Activated T-cell treated with anti-CD3 and anti-CD28 coated beads, Interleukin-2, amount 50 U/mL, for 1 hour (primary cell): ENCODE measurements at places on chromosomes 2 and 18.

GRCh38 chr18:55452123-55452611 lies 135.8 kb downstream of the TCF4 start:
- DNase-seq, result no peak

GRCh38 chr2:99706735-99707134 lies 216.9 kb upstream of the REV1 start:
- no peak for DNase-seq

DNA sequence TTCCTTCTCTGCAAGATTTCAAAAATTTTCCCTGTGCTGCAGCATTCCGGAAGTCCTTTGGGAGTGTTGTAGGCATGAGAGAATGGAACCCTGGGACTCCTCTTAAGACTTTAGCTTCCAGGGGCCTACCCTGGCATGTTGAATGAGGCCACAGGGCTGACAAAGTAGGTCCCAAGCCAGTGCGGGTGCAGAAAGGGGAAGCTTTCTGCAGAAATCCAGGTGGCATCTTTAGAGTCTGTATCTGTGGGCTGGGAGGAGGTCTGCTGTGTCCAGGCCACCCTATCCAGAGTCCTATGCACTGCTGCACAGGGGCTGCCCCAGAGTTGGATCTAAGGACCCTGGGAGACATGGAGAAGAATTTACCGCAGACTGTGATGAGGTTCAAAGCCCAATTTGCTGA lies 1.9 kb upstream of the SIX2 start:
- no peak for DNase-seq

DNA sequence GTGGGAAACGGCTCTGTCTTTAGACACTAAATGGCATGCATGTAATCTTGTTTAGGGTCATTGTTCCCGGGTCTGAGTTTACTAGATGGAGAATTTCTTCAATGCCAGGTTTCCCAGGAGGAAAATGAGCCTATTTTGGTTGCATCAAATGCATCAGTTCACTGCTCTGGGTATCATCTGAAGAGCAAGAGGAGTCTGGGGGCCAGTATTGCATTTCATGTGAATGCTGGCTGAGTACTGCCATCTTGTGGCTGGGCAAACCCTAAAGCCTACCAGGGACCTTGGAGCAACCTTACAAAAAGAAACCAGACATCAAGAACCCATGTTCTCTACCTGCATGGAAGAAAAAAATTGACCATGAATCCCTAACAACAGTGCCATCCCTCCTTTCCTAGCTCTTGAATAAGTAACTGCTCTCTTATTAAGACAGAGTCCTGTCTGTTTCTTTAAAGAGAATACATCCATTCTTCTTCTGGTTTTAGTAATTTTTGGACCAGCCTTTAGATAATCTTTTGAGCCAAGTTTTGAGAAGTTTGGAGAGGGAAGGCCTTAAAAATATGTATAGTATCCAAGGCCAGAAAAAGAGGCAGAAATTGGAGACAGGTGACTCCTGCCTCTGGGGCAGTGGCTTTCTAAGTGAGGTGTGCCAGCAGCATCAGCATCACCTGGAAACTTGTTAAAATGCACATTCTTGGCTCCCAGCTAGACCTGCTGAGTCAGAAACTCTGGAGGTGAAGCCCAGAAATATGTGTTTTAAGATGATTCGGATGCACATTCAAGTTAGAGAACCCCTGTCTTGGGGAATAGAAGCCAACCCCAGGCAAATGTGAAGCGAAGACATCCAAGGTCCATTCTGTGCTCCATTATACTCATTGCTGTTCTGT lies 261.0 kb upstream of the CXCR4 start:
- peak; percentile 77 for DNase-seq

DNA sequence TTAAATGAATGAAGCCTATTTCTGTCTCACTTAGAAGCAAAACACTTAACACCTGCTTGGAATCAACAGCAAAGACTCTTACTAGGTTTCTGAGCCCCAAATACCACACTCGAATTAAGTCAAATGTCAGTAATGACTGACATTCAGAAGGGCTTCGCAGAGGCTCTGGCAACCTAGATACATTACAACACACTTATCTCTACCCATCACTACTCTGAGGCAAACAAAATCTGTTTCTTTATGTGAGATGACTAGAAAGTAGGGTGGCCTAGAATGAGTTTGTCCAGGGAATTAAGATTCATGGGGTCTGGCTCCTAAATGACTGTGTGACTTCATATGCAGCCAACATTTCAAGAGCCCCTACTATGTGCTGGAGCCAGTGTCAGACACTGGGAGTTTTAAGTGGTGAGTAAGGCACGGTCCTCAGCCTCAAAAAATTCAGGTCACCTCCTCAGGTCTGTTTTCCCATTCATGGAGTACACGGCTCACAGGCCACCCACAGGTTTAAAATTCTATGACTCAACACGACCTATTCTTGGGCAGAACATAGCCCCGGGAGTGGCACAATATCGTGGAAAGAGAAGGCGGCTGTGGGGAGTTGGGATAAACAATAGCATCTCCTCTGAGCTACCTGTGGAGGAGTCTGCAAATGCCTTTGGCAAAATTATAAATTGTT lies 150.3 kb upstream of the ZFP36L2 start:
- DNase-seq, result no peak

- DNase-seq, result no peak
Observed at GRCh38 chr2:228767196-228767595, 503.9 kb downstream of the PID1 start.

DNA sequence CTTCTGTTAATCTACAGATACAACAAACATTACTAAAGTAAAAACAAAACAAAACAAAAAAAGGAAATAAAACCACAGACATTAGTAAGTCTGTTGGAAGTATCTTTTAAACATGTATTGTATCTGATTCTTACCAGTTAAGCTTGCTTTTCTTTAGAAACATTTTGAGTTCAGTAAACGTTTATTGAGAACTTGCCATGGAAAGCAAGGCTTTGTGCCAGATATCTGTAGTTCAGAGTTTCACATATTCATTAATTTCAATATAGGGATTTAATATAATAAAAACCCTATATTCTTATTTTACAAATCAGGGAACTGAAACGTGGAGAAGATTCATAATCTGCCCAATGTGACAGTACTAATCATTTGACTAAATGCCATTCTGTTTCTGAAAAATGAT lies 1101.0 kb upstream of the GYPC start:
- no peak for DNase-seq

DNA sequence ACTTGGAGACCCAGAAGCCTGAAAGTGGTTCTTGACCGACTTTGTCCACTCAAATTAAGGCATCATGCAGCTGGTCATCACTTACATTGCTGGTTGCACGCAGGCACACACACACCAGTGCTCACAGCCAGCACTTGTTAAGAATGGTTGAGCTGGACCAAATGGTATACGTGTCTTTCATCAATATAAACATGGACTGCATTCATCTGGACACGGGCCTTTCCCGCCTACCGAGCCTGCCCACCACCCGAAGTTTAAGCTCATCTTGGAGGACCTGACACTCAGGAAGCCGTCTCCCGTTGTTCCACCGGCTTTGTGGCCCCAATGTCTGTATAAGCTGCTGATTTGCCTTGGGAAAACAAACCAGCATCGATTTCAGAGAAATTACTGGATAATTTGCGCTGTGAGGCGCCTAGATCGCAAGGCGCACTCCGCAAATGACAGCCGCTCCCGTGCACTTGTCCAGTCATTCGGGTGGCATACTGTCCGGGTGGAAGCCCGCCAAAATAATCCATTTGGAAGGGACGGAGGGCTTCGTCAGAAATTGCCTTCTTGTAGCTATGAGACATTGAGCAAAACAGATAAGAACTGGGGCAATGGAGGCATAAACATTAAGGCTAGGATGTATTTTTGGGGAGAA lies 40.1 kb upstream of the AKAIN1 start:
- DNase-seq, result no peak

- DNase-seq, result no peak
Observed at GRCh38 chr2:40394597-40394996, 57.3 kb downstream of the SLC8A1 start.

DNA sequence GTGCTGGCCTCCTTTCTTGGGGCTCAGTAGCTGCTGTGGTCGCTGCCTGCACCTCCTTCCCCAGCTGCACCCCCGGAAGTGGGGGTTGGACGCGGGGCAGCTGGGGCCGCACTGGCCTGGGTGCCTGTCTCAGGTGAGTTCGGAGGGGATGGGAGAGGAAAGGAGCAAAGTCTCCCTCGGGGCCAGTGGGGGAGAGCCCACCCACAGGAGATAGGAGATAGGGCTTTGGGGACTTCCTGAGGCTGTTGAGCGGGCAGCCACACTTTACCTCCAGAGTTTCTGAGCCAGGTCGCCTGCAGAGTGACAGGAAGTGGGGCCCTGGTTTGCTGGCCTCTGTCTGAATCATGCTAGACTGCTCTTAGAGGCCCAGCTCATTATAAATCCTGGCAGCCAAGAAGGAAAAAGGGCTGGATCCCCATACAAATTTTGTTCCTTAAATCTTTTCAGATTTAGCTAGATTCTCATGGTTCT lies 8.1 kb downstream of the MBP start:
- DNase-seq, result peak; percentile 53

- DNase-seq, result no peak
Observed at GRCh38 chr2:45011621-45012602, 2.7 kb upstream of the SIX2 start.

GRCh38 chr2:158518084-158518483 lies 61.3 kb downstream of the PKP4 start:
- no peak for DNase-seq

GRCh38 chr2:72114693-72115051 lies 33.0 kb downstream of the CYP26B1 start:
- no peak for DNase-seq

- no peak for DNase-seq
Observed at GRCh38 chr2:144645083-144645778, 125.3 kb upstream of the ZEB2 start.

DNA sequence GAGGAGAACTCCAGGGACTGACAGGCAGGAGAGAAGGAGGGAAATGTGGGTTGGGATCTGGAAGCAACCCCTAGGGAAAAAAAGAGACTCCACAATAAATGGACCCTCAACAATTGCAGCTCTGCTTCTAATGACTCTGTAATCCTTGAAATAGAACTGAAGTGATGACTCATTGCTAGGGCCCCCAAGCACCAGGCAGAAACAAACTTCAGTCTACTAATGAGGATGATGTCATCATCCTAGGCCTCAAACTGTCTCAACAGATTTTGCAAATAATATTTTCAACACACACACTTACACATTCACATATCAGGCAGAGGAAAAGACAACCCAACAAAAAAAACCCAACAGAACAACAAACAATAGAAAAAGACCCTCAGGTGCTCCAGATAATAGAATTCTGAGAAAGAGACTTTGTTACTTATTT lies 143.3 kb downstream of the HDAC4 start:
- DNase-seq, result no peak

- peak; percentile 4 for DNase-seq
Observed at GRCh38 chr2:241900251-241901017, 30.9 kb downstream of the RTP5 start.

DNA sequence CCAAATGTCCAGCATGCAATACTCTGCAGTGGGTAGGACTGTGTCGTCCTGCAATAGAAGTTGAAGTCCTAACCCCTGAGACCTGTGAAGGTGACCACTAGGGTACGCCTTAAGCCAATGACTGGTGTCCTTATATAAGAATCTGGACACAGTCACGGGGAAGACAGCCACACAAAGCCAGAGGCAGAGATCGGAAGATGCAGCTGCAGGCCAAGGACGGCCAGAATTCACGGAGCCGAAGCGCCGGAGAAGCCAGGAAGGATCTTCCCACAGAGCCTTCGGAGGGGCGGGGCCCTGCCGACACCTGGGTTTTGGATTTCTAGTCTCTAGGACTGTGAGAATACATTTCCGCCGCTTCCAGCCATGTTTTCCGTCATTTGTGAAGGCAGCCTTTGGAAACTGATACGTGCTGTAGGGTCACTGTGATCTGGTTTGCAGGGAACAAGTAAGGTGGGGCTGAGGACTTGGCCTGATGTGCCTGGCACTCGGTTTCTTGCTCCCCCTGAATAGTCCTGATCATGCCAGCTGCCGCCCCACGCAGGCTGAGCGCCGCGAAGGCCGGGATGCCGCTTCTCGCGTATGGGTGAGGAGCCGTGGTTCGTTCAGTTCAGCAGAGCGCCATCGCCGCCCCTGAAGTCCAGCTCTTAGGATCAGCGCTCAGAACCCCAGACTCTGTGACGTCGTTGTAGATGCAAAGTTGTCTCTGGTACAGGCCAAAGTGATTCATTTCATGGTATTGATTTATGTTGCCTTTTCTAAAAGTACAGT lies 38.7 kb downstream of the PTGR3 start:
- DNase-seq, result no peak

DNA sequence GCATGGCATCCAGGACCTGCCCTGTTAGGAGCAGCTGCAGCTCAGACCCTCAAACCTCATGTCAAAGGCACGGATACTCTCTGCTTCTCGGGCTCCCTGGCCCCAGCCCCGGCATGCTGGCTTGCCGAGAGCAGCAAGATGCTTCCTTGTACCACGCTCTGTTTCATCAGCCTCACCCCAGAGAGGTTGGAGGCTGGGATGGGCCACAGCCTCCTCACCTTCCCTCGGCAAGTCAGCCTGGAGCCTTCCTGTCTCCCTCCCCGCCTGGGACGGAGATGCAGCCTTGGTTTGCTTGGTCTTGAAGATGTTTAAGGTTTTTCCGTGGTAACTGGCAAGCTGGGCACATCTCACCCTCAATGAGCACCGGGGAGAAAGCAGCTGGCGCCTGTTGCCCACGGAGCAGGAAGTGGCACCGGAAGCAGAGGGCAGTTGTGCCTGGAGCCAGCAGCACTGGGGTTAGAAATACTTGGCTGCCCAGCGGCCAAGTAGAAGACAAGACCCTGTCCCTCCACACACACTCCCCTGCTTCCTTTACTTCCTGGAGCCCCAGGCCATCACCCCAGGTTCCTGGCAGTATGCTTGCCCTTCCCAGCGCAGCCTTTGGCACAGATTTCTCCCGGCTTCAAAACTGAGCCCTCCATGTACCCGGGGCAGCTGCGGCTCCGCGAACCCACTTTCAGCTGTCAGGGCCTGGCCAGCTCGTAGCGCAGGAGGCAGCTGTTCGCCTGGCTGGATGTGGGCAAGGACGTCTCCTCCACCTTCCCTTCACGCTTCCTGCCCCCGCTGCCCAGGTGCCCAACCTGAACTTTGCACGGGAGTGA lies 17.4 kb downstream of the FBLN7 start:
- DNase-seq, result peak; percentile 46

- DNase-seq, result peak; percentile 60
Observed at GRCh38 chr2:201261471-201261870, 1.1 kb downstream of the CASP8 start.

DNA sequence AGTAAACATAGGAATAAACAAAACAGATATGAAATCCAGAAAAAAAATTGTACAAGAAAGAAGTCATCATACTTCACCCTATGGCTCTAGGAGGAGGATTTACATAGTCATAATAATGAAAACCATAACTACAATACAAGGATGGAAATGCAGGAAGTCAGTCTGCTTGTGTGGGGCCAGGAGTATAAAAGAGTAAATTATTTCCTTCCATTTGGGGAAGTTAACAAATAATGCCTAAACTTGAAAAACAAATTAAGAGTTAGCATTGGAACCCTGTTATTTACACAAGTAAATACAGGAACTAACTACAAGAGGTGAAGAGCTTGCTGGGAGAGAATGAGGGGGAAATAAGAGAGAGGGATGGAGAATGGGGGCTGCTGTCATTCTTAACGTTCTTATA lies 15.4 kb downstream of the TMEM163 start:
- no peak for DNase-seq

GRCh38 chr2:118050386-118050785 lies 36.5 kb upstream of the CCDC93 start:
- no peak for DNase-seq

GRCh38 chr18:50051288-50051687 lies 143.7 kb downstream of the MYO5B start:
- no peak for DNase-seq
